ENCODE measurements at places on chromosomes 6 and 20.
A peak's percentile ranks its signal among the peaks of the same experiment; 100 is the strongest.

DNA sequence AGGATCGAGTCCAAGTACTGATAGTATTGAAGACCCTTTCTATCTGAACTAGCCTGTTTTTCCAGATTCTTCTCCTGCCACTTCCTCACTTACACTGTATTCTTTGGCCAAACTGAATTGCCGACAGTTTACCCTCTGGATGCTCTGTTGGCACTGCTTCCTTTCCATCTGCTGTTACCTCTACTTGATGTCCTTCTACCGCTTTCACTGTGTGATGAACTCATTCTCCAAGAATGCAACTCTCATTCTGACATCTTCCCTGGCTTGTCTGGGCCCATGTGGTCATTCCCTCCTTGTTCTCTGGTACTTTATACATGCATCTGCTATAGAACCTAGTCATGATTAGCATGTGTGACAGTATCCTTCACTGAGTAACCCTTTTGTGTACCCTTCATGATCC lies 16.3 kb downstream of the RPRD1B start:
- DNase-seq: no peak

DNA sequence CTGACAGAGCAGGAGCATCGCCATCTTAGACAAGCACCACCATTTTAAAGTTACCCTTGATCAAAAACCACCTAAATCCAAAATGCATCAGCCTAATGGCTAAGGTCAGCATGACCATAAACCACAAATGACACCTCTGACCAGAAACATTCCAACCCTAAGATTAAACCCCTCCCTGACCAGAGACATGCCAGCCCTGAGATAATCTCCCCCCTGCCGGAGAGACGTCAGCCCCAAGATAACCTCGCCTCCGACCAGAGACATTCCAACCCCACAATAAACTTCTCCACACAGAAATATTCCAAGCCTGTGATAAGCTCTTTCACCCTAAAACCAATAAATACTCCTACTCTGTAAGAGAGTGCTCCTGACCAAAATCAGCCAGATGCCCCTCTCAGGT lies 53.5 kb downstream of the PXDC1 start:
- DNase-seq: no peak

- DNase-seq: no peak
Observed at GRCh38 chr20:36607586-36608387, 2.2 kb downstream of the RAB5IF start.

GRCh38 chr6:27879837-27880236 lies 32.4 kb downstream of the OR2B2 start:
- no peak for DNase-seq

DNA sequence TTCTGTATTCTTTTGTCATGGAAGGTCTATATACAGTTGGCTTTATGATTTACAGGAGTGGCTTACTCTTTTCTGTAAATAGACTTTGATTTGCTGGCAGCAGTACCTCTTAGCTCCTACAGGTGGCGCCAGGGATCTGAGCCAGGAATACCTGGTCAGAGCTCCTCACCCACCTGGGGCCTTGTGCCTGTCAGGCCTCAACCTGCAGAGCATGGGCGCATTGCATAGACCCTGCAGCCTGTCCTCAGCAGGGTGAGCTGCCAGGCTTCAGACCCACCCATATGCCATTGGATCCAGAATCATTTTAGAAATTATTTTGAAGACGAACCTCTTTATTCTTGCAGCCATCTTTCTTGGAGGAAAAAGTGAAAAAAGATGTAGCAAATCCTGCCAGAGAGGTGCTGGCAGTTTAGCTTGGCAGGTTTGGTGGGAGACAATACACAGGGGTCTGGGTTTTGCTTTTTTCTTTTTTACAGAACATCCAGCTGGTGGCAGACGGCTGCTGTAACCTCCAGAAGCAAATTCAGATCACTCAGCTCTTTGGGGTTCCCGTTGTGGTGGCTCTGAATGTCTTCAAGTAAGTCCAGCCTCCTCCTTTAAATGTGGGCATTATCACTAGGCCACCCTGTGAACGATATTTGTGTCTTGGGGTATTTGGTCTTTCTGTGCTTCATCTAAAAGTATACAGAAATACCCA lies 149.1 kb downstream of the MTHFD1L start:
- DNase-seq: peak; percentile 2

GRCh38 chr6:139973669-139974344 lies 599.4 kb upstream of the CITED2 start:
- DNase-seq: no peak

GRCh38 chr6:138031850-138032249 lies 75.4 kb downstream of the PERP start:
- DNase-seq: no peak

GRCh38 chr6:35400111-35400510 lies 52.0 kb upstream of the FANCE start:
- DNase-seq: no peak

DNA sequence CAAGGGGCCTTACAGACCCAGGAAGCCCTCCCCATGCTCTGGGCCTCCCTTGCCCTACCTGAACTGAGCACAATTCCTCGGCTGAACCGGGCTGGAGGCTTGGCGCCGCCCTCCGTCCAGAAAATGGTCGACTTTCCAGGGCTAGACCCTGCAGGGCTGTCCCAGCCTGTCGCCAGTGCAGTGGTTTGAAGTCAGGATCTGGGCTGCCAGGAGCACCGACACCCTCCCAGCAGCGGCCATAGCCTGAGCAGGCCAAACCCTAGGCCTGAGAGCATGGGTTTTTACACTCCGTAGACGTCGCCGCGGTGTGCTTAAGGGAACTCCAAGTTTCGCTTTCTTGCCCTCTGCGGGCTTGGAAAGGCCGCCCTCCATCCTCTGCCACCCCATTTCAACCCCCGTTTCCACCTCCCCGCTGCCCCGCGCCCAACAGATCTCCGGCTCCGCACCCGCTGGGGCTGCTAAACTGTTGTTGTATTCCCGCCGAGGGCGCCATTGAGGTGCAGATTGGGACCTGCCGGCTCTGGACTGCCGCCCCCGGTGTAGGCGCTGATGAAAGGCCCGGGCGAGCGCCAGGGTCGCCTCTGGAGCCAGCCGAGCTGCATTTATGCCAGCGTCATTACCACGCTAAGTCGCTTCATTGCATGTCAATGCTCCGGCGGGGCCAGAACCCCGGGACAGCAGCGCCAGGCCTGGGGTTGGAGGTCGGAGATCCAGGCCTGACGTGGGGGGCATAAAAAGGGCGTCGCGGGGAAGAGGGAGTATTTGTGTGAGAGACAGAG lies 2.2 kb upstream of the TFAP2A start:
- no peak for DNase-seq

- DNase-seq: no peak
Observed at GRCh38 chr6:52143551-52143950, 42.6 kb upstream of the IL17A start.

DNA sequence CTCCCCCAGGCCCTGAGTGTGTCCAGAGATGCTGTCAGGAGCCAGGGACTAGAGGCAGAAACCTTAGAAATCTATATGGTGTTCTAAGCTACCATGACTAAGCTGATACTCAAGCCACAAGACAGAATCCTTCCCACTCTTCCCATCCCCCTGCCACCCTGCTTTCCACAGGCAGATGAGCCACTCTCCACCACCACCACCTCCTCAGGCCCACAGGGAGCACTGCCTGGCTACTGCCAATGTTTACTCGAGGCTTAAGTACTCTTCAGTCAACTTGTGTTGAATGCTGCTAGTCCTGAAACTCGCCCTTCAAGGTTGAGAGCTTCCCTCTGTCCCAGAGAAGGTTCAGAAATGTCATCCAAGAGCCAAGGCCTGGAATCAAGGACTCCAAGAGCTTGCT lies 56.2 kb downstream of the CENPW start:
- DNase-seq: no peak
